ENCODE measurements at places on chromosomes 13 and 19.

DNA sequence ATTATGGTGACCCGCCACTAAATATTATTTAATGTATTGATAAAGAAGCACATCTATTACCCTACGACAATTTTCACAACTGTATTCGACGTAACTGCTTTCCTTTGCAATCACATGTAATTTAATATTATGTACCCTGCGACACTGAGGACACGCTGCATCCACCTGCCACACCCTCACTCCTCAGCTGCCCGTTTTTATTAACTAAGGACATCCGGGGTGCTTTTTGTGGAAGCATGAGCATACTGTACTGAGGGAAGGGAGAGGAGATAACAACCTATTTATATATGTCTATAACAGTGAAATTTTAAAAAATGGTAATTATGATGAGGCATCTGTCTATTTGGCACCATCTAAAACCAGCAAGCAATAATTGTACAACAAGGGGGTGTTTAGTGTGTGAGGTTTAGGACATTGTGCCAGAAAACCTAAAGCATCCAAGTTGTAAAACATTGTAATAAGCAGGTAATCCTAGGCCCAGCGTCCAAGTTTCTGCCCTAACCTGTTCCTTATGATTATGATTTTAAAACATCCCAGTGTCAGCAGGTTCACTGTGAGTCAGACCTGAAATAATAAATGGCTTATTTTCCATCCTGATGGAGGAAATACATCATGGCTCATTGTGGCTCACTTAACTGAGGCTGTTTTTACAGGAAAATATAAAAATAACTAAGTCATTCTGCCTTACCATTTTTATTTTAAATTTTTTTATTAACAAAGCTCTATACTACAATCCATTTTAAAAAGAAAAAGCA, 56.3 kb downstream of the FOXO1 start:
- DNase-seq = no peak

DNA sequence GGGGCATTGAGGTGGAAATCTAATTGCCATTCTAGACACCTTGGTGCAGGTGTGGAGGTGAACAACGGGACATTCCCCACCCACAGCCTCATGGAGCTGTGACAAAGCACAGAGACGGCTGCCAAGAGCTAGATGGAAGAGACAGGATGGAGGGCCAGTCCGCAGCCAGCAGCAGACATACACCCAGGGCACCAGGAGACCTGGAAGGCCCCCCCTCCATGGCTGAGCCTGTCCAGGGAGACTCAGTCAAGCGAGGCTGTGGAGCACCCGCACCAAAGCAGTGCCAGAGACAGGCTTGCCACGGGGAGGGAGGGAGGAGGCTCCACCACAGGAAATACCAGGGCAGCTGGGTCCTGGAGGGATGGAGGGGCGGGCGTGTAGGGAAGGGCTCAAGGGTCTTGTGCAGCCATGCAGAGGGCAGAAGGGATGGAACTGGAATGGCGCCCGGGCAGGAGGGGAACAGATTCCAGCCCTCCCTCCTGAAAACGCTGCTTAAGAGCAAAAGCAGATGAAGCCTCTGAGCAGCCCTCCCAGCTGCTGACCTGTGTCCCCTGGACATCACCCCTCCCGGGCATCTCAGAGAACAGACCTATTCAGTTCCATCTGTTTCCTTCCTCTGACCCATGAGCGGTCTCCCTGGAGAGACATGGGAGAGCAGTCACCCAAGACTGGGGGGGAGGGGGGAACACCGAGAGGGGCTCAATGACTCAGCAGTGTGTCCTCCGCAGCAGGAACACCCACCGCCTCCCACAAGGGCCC, 14.4 kb downstream of the EPS15L1 start:
- DNase-seq = no peak

DNA sequence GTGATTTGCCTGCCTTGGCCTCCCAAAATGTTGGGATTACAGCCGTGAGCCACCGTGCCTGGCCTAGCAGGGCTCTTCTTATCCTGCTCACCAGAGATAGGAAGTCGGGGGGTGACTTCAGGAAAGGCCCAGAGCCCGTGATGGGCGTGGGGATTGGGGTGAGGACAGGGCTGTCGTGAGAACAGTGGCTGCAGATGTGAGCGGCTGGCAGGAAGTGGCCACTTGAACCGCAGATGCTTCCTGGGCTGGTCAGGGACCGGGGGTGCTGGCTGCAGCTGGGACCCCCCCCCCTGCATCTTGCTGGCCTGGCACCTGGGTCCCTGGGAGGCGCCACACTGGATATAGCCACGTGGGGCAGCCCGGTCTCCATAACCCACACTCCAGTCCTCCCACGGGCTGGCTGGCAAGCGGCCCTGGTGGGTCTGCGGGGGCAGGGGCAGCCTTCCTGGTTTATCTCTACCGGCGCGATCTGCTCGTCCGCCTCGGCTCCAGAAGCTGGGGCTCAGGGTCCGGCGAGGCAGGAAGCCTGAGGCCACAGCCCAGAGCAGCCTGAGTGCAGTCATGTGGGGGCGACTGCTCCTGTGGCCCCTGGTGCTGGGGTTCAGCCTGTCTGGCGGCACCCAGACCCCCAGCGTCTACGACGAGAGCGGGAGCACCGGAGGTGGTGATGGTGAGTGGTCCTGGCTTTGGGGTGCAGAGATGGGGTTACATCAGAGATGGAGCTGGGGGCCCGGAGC, at the start of gene F2RL3:
F2RL3 (plus strand) TSS at position 371 of the 737 bp plus-strand sequence; CDS start at position 562, 191 bp downstream.
- peak; percentile 55 for DNase-seq

- DNase-seq = no peak
These were observed 9.9 kb downstream of the LTBP4 start for GRCh38 chr19:40611096-40611495.

GRCh38 chr13:82002710-82003109, 1661.8 kb upstream of the SPRY2 start:
- DNase-seq = no peak

- DNase-seq = no peak
These were observed 47.8 kb downstream of the NDFIP2 start for GRCh38 chr13:79528759-79529191.

GRCh38 chr13:26494571-26495195, 62.8 kb upstream of the WASF3 start:
- DNase-seq = no peak

DNA sequence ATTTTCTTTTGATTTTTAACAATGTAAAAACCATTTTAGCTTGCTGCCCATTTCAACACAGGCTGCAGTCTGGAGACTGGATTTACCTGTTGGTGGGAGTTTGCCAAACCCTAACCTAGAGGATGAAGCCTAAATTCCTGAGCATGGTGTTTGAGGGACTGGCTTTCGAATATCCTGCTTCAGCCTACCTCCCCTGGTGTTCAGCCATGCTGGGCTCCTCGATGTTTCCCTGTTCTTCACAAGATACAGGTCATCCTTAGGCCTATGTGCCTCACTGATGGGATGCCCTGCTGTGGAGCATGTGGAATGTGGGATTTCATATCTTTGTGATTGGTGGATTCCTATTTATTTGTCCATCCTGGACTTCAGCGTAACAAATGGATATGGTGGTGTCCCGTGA, 20.4 kb upstream of the ERCC5 start:
- no peak for DNase-seq

GRCh38 chr13:111469916-111470506, 149.6 kb downstream of the TEX29 start:
- DNase-seq = no peak

- DNase-seq = peak; percentile 47
These were observed 24.1 kb upstream of the MIR17HG start for GRCh38 chr13:91323349-91323748.

DNA sequence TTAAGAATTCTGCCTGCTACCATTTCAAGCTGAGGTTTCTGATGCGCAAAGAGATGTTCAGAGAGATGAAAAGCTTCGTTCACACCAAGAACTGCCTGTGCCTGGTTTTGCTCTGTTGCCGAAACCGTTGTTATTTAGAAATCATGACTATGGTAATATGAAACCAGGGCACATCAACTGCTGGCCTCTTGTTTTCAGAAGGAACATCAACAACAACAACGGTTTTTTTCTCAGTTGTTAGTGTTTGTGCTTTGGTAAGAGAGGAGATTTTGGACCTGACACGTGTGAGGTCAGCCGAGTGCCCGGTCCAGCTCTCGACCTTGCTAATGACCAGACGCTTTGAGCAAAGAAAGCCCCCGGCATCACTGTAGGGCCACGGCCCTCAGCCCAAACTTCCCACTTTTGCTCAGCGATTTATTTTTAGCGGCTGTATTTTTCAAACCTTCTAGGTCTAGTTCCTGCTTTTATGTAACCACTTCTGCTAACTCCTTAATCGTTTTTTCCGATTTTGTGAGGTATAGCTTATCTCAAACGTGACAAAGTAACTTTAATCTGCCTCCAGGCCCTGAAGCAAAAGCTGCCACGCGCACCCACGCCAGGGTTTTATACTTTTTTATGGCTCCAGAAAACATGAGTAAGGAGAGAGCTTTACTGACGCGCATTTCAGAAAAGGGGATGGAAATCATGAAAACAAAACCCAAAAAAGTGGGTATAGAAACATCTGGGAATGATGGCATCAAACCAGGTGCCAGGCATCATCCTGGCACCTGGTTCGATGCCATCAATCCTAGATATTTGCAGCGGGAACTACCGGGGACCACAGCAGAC, 42.0 kb downstream of the KLF2 start:
- peak; percentile 61 for DNase-seq

DNA sequence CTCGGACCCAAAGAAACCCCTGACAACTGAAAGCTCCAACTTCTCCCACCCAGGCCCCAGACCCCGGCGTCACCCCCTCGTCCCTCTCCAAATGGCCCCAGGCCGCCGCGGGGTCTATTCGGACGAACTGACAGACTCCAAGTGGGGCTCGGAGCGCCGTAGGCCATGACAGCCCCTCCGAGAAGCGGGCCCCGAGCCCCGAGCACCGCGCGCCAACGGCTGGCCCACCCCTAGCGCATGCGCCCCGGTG, 360 bp downstream of the DDX39A start:
- DNase-seq = peak; percentile 89

DNA sequence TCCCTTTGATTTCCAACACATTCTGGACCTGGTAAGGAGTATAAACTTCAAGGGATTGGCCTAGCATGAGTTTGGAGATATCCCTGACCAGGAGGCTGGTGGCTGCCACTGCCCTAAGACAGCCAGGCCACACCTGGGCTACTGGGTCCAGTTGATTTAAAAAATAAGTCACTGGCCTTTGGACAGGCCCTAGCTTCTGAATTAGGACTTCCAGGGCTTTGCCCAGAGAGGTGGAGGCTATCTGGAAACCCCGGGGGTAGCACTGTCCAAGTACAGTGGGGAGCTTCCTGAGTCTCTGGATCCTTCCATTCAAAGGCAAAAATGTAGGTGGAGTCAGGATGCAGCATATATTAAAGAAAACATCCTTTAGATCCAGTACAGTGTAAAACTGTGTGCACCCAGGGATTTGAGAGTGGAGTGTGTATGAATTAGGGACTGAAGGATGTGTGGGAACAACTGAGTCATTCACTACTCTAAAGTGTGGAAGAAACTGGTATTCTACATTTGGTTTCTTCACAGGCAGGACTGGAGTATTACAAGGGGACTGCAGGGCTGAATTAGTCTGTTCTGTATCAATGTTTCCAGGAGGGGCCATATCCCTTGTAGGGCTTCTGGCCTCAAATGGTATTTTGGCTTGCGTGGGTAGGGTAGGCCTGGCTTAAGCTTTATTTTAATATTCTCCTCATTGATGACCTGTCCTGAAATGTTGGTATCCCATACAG, 14.8 kb upstream of the FCGBP start:
- DNase-seq = peak; percentile 10

DNA sequence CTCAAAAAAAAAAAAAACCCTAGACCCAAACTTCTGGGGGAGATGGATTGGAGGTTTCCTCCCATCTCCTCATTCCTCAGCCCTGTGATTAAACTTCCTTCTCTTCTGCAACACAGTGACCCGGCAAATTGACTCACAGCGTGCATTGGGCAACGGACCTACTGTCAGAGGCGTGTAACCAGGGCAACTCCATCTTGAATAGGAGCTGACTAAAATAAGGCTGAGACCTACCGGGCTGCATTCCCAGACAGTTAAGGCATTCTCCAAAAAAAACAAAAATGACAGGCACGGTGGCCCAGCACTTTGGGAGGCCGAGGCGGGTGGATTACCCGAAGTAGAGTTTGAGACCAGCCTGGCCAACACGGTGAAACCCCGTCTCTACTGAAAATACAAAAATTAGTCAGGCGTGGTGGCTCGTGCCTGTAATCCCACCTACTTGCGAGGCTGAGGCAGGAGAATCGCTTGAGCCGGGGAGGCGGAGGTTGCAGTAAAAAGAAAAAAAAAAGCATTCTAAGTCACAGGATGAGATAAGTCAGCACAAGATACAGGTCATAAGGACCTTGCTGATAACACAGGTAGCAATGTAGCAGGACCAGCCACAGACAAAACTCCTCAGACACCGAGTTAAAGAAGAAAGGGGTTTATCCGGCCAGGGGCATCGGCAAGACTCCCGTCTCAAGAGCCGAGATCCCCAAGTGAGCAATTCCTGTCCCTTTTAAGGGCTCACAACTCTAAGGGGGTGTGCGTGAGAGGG, 5.4 kb upstream of the NLRP7 start:
- no peak for DNase-seq

GRCh38 chr13:32044446-32044845, 12.9 kb downstream of the FRY start:
- no peak for DNase-seq

- DNase-seq = no peak
These were observed 690.9 kb downstream of the SLITRK6 start for GRCh38 chr13:85108356-85108755.

GRCh38 chr13:112376050-112376681, at the start of gene SPACA7:
Gene SPACA7, plus strand, starts transcription at chr13:112376355. Its CDS starts 31 bp downstream, at chr13:112376386.
- no peak for DNase-seq

GRCh38 chr19:1880611-1881392, 4.5 kb downstream of the ABHD17A start:
- DNase-seq = no peak

DNA sequence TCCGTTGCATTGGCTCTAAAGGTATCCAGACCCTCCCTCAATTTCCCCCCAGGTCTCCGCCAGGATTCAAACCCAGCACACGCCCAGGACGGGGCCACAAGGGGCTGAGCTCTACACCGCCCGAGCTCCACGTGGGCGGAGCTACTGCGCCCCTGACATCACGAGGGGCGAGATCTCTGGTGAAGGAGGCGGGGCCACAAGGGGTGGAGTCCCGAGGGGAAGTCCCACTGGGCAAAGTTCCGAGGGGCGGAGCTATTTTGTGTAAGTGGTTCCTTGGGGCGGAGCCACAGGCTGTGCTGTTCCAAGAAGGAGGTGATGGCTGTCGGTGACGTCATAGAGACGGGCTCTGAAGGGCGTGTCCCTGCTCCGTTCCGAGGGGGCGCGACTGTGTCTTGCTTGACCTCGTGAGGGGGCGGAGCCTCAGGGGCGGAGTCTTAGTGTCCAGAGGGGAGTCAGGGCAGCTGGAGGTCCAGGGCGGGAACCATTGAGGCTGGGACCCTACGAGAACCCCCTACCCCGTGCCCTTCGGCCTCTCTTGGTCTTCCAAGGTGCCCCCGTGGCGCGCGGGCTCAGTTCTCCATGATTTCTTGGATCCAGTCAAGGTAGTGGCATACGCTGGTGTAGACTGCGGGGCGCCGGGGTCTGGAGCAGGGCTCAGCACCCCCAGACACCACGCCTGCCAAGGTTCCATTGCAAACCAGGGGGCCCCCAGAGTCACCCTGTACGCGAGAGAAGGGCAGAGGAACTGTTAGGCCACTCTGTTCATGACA, 1.3 kb upstream of the KLK8 start:
- DNase-seq = peak; percentile 43

DNA sequence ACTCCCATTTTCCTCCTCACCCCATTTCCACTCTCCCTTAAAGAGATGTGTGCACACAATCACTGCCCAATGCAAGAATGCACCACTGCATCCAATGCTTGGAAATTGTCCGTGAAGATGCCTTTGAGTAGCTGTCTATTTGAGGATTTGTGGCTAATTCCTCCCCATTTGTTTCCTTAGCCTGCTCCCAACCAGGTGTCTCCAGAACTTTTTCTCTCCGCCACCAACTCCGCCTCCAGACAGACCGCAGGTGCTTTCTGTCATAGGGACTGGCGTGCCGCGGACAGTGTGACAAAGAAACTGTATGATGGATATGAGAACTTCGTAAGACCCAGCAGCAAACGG, 461 bp upstream of the TM9SF2 start:
- no peak for DNase-seq
